ENCODE measurements at places on chromosomes 2 and 18. TPM values are rescaled to one million over a fixed set of nuclear protein-coding genes. Genes with fewer than 3 reads are reported as not detected.

The CRYGC gene
- not detected for total RNA-seq

The PAIP2B gene
- total RNA-seq = 2.2 TPM

The CCDC141 gene
- 0.93 TPM for total RNA-seq

The TUBA4B gene
- not detected for total RNA-seq

The CCDC85A gene
- total RNA-seq = not detected

The CHST9 gene
- not detected for total RNA-seq

The CXCR4 gene
- 139 TPM for total RNA-seq

- no peak for DNase-seq
Measured at GRCh38 chr2:172147944-172148650, 45.4 kb upstream of the DLX2 start.

- no peak for DNase-seq
Measured at GRCh38 chr2:45826884-45827635, 175.6 kb downstream of the PRKCE start.

GRCh38 chr2:11348209-11348749 lies 3.8 kb upstream of the ROCK2 start:
- DNase-seq = no peak

- no peak for DNase-seq
Measured at GRCh38 chr2:178301649-178302238, 107.4 kb downstream of the OSBPL6 start.

GRCh38 chr2:133641497-133641896 lies 73.2 kb upstream of the NCKAP5 start:
- no peak for DNase-seq

DNA sequence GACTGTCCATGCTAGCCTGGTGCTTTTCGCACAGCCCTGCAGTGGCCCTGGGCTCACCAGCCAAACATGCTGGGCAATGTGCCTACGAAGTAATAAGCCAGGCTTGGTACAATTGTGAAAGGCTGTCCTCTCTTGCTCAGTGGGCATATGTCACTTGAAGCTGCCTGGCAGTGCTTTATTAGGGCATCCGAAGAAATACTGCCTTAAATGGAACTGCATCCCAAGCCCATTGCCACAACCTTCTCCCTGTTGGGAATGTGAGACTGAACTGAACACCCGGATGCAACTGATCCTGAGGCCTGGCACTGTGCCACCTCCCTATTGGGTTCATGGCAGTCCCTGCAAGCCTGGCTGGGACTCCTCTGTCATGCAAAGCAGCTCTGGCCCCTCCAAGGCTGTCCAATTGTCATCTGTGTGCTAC lies 15.9 kb downstream of the CAPG start:
- DNase-seq = no peak

DNA sequence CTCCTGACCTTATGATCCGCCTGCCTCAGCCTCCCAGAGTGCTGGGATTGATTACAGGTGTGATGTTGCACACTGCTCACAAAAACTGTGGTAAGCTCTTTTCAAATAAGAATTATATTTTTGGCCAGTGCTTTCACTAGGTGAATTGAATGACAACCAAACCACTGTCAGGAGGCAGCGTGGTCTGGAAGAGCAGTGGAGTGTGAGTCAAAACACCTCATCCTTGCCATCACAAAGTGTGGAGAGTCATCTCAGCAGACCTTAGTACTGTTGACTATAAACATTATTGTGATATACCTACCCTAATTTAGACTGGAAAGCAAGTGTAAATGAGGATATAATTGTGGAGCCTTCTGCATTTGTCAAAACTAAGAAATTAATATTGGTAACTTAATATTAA lies 61.3 kb downstream of the UBE2E3 start:
- peak; percentile 29 for DNase-seq

DNA sequence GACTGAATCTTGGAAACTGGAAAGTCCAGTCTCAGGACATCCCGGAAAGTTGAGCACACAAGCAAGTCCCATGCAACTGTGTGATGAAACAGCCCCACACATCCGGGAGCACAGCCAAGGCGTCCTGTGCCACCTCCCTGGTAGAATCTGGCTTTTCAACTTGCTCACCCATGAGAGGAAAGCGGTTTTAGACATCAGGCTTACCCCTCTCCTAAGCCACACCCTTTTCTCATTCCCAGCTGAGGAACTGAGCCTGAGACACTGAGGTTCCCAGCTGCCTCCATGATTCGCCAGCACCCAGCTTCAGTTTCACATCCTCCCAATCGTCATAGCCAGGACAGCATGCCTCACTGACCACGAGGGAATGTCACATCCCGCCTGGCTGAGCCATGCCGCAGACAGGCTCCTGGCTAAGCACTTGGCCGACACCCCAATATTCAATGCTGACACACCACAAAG lies 60.3 kb downstream of the STEAP3 start:
- DNase-seq = no peak

DNA sequence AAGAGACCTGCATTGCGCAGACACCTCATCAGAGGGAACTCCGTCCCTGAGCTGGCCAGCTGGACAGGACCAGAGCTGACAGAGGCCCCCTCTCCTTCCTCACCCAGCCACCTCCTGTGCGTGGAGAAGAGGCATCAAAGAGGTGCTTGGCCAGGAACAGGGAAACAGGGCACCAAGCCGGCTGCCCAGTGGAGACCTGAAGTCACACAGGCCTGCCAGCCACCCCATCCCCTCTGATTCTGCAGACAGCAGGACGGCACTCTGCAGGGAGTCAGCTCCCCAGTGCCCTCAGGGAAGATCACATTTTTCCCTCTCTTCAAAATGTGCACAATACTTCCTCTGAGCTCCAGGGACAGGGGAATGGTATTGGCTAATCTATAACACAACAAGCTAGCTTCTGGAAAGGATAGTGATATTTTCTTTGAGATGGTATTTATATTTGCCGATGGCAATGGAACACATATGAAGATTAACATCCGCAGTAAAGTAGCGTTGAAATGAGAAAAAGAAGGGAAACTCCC lies 30.5 kb downstream of the SLC1A4 start:
- no peak for DNase-seq

DNA sequence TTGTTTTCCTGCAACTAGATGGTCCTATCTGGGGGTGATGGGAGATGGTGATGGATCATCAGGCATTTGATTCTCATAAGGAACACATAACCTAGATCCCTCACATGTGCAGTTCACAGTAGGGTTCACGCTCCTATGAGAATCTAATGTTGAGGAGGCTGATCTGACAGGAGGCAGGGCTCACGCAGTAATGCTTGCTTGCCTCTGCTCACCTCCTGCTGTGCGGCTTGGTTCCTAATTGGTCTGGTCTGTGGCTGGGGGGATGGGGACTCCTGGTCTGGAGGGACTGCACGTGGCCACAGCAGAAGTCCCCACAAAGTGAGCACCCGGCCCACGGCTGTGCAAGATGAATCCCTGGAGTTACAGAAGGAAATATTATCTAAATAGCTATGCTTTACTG lies 11.3 kb downstream of the MC5R start:
- no peak for DNase-seq

DNA sequence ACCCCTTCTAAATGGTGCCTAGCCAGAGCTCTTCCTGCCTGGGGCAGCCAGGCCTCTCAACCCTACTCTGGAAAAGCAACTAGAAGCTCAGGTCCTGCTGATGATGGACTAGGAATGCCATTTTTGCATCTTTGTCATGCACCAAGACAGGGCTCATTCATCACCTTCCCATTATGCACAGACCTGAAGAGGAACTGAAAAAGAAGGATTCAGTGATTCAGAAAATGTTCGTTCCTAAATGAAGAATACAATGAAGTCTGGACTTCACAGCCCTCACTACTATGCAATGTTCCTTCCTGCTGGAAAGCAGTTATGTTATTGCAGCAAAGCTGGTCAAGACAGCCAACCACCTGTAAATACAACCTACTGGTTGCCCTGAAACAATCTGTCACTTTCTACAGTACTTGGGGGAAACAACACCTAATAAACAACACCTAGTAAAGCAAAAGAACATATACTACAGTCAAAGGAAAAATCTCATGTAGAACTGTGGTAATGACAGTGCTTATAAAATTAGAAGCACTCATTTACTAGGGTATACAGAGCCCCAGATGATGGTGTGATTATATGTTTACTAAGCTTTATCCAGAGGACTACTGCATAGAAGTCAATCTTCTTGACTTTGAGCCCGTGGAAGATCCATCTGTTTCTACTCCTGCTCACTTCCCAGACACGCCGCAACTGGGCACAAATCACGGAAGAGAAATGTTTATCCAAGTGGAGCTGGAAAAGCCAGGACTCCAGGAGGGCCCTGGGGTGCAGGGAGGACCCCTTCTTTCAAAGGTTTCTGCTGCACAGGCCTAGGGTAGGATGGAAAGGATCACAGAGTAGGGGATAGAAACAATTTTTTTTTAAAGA lies 103.1 kb upstream of the THOC1 start:
- DNase-seq = no peak

Measured in activated CD4-positive, alpha-beta memory T cell treated with anti-CD3 and anti-CD28 coated beads for 36 hours (primary cell).